Caudate nucleus (tissue), 63 donors: ENCODE measurements at places on chromosomes 11 and 22.

DNA sequence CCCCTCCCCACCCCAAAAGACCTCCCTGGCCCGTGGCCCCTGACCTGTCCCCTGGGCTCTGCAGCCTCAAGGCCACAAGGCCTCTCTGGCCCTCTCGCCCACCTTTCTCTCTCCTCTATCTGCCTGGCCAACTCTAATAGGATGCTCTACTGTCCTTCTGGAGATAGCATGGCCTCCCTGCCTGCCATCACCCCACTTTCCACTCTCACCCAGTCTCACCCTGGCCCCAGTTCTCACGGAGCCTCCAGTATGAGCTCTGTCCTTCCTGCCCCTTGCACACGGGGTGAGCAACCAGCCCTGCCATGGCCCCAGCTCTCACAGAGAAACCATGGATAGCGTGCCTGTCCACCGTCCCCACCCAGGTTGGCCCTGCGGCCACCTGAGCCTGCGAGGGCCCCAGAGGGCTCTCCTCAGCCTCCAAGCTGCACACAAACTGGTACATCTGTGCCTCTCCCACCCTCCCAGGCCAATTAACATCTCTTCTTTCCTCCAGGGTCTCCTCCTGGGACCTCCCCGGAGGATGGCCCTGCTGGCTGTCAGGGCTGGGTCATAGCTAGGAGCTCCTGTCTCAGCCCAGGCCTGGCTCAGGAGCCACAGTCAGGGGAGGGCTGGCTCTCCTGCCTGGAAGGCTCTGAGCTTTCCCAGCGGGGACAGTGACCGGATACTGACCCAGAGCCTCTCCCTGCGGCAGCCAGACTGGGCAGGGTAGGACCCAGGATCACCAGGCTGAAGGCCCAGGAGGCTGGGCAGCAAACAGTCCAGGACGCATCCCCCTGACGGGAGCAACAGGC lies 22.3 kb downstream of the RTN4R start:
- DNase-seq = no peak

GRCh38 chr11:133548641-133549040 lies 16.3 kb upstream of the OPCML start:
- DNase-seq = no peak

- no peak for DNase-seq
These were observed 162.6 kb downstream of the KIF18A start for GRCh38 chr11:27945348-27945747.

DNA sequence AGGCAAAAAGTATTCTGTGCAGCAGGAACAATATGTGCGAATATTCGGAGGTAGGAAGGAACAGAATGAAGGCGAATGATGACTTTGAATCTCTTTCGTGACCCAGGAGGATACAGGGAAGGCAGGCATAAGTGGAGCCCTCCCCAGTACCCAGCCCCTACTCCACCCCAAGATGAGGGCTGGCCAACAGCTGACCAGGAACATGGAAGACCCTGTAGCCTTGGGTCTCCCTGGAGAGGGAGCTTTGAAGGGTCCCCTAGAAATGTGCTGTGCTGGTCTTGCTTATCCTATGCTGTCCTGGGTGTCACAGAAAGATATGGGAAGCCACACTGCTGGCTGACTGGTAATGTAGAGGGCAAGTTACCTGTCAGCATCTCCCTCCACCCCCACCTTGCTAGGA lies 113.7 kb upstream of the NCAM1 start:
- no peak for DNase-seq

- DNase-seq = peak; percentile 27
These were observed 28.9 kb downstream of the NAP1L4 start for GRCh38 chr11:2963112-2963754.

- peak; percentile 20 for DNase-seq
These were observed 52.9 kb downstream of the UVRAG start for GRCh38 chr11:75867778-75868374.

DNA sequence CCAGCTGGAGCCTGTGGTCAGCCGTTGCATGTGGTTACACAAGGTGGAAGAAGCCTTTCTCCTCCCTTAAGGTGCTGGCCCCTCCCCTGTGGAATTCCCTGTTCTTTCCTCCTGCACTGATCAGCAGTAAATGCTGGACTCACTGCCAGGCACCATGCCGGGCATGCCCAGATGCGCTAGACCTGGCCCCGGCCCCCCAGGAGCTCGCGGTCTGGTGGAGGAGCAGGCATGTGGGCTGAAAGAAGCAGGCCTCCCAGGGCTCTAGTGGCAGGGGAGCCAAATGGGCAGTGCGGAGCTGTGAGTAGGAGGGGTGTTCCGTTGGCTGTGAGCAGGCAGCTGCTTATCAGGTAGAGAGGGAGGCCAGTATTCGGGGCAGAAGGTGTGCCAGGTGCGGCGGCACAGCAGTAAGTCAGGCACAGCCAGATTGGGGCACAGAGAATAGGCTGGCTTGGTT lies 10.2 kb downstream of the DGKZ start:
- DNase-seq = no peak
